Heart left ventricle (tissue), 16 donors: ENCODE measurements at places on chromosomes 3 and 15. TPM values are rescaled to one million over a fixed set of nuclear protein-coding genes. Genes with fewer than 3 reads are reported as not detected.

- no peak for DNase-seq
Measured at GRCh38 chr15:83472151-83472550, 25.0 kb downstream of the SH3GL3 start.

DNA sequence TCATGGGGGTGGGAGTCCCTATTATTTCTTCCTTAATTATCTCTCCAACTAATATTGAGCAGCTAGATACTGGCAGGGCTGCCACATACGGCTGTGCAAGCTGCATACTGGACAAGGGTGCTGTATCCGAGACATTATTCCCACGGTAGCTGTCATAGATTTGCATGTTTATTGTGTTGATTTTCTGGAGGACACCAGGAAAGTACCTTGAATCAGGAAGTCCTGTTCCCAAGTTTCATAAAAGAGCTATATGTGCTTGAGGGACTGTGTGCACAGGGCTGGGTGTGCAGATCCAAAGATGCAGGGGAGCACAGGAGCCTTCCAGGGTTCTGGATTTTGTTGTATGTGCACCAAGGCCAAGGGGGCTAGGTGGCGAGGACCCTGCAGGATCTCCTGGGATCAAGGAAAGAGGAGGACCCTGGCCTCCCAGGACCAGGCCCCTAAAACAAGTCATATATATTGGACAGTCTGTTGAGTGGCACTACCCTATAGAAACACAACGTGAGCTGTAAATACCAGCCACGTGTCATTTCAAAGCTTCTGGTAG is 119.2 kb upstream of the ALDH1A3 start:
- no peak for DNase-seq

The EIF3J gene
- 71.6 TPM for total RNA-seq

The SH3GL3 gene
- not detected for total RNA-seq

GRCh38 chr15:70259028-70259424 is 161.3 kb upstream of the TLE3 start:
- peak; percentile 71 for DNase-seq

The COL6A6 gene
- 0.72 TPM for total RNA-seq
